ENCODE measurements at places on chromosomes 13 and 19. TPM values are rescaled to one million over a fixed set of nuclear protein-coding genes. Genes with fewer than 3 reads are reported as not detected.

The GJB2 gene
- total RNA-seq = 3.3 TPM

The CATSPERD gene
- total RNA-seq = not detected

The ZNF285 gene
- total RNA-seq = 0.84 TPM

The GRWD1 gene
- 25.8 TPM for total RNA-seq

The C3 gene
- 1,027 TPM for total RNA-seq
